ENCODE measurements at places on chromosomes 7 and 10.

GRCh38 chr7:57375783-57376182 lies 74.2 kb upstream of the ZNF716 start:
- DNase-seq = no peak

DNA sequence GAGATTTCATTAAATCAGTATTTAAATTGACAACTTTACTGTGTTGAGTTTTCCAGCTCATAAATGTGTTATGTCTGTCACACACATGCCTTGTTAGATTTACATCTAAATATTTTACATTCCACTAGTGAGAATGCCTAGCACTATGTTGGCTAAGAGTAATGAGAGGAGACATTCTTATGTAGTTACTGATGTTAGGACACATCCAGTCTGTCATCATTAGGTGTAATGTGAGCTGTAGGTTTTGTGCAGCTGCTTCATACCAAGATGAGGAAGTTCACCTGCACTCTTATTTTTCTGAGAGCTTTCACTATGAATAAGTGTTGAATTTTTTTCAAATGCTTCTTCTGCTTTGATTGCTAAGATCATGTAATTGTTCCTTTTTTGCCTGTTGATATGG lies 218.0 kb upstream of the IGFBP3 start:
- DNase-seq = no peak

- DNase-seq = no peak
Observed at GRCh38 chr7:66281678-66282590, 76.8 kb downstream of the TPST1 start.

DNA sequence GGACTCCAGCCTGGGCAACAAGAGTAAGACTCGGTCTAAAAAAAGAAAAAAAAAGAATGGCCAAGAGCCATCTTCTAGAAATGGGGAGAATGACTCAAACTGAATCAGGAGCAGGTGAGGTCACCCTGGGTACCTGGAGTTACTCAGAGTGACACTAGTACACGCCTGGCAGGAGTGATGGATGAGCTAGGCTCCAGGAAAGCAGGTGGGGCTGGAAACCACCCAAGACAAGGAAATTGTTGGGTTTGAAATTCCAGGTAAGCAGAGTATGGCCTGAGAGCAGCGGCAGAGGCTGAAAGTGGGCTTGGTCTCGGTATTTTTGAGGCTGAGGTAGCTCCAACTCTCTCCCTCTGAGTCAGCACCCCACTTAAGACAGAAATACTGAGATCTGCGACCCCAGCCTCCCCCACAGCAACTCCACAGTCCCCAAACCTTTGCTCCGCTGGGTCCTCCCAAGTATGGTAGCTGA lies 18.5 kb downstream of the DDIT4 start:
- DNase-seq = peak; percentile 78

DNA sequence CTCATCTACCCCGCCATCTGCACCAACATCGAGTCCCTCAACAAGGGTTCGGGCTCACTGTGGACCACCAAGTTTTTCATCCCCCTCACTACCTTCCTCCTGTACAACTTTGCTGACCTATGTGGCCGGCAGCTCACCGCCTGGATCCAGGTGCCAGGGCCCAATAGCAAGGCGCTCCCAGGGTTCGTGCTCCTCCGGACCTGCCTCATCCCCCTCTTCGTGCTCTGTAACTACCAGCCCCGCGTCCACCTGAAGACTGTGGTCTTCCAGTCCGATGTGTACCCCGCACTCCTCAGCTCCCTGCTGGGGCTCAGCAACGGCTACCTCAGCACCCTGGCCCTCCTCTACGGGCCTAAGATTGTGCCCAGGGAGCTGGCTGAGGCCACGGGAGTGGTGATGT lies 34.6 kb upstream of the CDH23 start:
- no peak for DNase-seq

GRCh38 chr10:27088119-27089044 lies 11.9 kb downstream of the ANKRD26 start:
- no peak for DNase-seq

GRCh38 chr10:80015911-80016830 lies 62.3 kb upstream of the TMEM254 start:
- no peak for DNase-seq

GRCh38 chr10:31769564-31769963 lies 159.1 kb downstream of the ARHGAP12 start:
- no peak for DNase-seq

DNA sequence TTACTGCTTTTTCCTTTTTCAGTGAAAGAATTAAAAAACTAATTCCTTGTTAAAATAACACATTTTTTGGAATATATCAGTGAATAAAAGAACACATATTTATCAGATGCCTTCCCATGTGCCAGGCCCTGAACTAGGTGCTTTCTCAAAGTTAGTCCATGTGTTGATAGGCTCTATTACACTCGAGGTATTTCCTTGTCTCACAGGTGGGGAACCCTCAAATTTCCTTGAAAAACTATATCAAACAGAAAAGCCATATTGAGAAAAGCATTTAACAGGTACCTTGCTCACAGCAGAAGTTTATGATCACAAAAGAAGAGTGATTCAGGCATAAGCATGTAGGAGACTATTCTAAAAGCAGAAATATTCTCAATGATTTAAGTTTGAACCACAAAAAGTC lies 75.6 kb upstream of the OGDHL start:
- DNase-seq = no peak

DNA sequence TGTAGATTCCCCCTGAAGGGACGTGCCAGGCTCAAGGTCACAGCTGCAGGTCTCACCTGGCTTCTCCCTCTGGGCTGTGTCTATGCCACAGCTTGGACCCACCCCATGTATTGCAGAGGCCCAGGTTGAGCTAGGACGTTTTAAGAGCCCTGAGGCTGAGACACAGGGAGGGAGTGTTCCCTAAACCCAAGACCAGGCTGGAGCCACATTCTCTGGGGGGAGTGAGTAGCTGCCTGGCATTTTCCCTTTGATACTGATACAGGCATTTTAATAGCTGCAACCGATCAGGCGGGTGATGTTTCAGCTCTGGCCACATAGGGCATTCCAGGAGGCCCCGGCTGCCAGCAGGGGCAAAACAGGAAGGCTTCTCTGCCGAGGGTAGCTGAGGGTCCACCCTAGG lies 13.4 kb downstream of the COL13A1 start:
- no peak for DNase-seq

DNA sequence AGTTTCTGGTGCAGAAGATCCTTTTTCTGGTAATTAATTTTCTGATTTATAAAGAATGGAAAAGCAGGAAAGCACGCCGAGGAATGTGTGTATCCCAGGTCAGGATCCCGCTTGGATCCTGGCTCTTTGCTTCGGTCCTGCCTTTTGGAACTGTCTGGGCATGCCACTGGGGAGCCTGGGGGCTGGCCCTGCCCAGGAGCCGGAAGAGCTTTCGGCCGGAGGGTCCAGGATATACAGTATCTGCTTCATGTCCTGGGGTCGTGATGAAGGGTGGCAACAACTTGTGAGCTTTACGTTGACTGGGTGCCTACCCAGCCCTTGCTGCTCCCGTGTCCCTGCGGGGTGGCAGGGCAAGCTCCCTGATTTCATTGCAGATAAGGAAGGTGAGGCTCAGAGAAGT lies 2.4 kb downstream of the SH2D4B start:
- no peak for DNase-seq

DNA sequence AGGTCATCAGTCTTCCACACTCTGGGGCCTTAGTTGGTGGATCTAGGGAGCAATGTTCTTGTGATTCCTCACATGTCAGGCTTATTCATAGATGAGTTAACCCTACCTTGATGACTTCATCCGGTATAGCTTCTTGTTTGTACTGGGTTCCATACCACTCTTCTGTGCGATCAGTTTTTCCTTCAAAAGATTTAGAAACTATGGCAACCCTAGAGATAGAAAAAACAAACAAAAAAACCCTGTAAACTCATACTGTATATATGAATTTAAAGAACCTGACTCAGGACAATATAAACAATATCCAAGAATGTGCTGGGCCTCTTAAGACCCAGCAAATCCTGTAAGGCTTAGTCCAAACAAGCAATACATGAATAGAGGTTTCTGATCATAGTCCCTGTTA lies 83.5 kb downstream of the IDE start:
- DNase-seq = no peak
